Astrocyte of the spinal cord (primary cell): ENCODE measurements at places on chromosomes 6 and 20.
A peak's percentile ranks its signal among the peaks of the same experiment; 100 is the strongest.

- DNase-seq: no peak
These were observed 1846.5 kb upstream of the DEFB115 start for GRCh38 chr20:29410806-29411457.

DNA sequence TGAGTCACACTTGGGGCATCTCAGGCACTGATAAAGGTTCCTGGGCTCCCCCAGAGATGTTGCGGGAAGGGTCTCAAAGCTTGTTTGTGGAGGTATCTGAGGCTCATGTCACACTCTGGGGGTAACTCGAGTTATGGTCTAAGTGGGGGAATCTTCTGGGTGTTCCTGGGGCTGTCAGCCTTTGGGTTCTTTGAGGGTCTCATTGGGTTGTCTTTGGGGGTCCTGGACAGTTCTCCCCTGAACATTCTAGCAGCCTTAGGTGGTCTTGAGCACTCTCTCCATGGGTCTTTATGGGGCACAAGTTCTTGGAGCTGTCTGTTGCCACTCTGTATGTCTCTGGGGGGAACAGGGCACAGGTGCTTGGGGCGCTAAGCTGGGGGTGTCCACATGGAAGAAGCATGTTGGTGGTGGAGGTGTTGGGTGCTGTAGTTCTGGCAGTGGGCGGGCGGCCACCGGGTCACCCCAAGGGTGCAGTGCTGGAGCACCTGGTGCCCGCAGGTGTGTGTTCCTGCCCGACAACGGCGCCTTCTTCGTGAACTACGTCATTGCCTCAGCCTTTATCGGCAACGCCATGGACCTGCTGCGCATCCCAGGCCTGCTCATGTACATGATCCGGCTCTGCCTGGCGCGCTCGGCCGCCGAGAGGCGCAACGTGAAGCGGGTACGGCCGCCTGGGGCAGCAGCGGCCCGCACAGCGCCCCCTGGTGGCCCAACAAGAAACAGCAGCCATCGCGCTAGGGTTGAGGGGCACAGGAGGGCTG, 7.1 kb upstream of the CAPN11 start:
- DNase-seq: peak; percentile 47

DNA sequence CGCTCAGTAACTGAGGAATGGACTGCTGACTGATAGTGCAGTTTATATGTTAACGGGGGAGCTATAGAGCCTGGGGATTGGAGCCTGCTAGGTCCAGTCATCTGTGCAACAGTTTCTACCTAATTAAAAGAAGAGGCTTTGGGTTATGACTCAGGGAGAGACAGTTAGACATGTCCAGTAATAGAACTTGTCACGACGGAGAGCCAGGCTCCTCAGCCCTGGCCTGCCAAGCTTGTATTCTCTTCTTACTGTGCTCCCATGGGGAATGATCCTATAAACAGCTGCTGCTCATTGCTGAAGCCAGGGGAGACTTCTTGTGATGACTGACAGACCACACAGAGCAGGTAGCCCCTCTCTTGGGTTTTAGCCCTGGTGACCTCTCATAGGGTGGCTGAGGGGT, 69.3 kb downstream of the SYNJ2 start:
- DNase-seq: no peak

GRCh38 chr6:158972241-158973233, 27.5 kb downstream of the RSPH3 start:
- peak; percentile 70 for DNase-seq

- DNase-seq: peak; percentile 43
These were observed 109.3 kb downstream of the TRDN start for GRCh38 chr6:123527406-123527805.

DNA sequence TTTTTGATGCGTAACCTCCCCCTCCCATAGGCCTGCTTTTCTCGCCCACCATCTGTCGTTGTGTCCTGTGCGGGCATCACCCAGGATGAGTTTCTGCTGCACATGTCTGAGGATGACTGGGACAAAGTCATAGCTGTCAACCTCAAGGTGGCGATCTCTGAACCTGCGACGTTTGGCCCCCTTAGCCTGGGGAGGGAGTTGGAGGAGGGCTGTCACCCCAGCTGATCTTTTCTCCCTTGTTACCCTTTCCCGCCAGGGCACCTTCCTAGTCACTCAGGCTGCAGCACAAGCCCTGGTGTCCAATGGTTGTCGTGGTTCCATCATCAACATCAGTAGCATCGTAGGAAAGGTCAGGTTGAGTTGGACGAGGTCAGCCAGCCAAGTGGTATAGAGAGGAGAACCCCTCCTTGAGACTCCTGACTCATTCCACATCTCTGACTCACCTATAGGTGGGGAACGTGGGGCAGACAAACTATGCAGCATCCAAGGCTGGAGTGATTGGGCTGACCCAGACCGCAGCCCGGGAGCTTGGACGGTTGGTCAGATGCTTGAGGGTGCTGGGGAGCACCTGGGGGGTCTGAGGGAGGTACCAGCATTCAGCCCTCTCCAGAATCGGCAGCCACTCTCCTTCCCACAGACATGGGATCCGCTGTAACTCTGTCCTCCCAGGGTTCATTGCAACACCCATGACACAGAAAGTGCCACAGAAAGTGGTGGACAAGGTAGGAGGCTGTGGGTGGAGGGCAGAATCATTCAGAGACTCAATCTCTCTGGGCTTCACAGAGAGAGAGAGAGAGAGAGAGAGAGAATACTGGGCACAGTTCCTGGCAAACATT, 954 bp downstream of the HSD17B8 start:
- peak; percentile 44 for DNase-seq

GRCh38 chr6:125714441-125715090, 34.9 kb upstream of the HEY2 start:
- DNase-seq: no peak

GRCh38 chr6:52736145-52736544, 27.1 kb downstream of the GSTA2 start:
- no peak for DNase-seq
